ENCODE measurements at places on chromosomes 7 and 10.

GRCh38 chr10:133134411-133135115 lies 25.5 kb upstream of the KNDC1 start:
- DNase-seq = no peak

DNA sequence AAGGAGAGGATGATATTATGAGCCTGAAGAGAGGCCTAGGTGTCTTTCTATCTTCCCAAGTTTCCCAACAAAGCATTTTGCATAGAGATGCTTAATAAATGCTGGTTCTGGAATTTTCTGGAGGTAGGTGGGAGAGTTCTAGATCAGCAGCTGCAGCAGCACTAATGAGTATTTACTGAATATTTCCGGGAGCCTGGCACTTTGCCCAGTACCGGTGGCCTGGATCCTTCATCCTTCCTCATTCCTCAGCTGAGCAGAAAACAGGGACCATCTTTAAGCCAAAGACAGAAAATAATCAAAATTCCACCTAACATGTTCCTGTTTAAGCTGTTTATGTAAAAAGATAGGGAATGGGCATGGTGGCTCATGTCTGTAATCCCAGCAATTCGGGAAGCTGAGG lies 813.2 kb upstream of the AUTS2 start:
- no peak for DNase-seq

GRCh38 chr10:98745645-98746044 lies 298.9 kb upstream of the HPS1 start:
- DNase-seq = no peak

DNA sequence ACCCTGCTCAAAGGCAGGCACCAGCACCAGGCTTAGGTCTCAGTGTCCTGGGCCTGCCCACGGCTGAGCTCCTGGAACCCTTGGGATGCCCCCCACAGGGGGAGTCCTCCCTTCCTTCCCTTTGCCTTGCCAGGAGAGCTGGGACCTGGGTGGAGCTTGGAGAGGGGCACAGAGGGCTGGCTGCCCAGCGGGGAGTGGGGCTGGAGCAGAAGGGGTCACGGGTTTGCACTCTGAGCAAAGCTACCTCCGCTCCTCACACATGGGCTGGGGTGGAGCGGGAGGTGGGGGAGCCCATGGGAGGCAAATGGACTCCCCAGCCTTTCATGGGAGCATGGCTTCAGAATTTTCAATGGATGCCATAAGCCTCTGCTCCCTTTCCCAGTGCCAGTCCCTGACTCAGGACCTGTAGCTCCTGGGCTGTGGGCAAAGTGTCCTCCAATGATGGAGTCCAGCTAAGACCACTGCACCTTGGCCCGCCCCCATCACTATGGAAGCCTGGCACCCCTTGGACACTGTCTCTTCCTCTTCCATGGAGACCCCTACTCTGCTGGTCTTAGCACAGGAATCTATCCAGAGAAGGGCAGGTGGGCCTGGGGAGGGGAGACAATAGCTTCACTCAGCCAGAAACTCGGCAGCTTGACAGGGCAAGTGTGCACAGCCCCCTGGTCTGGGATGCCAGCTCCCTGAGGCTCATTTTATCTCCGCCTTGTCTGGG lies 39.9 kb downstream of the LDB3 start:
- no peak for DNase-seq

GRCh38 chr7:5283421-5284303 lies 919 bp downstream of the SLC29A4 start:
- no peak for DNase-seq

DNA sequence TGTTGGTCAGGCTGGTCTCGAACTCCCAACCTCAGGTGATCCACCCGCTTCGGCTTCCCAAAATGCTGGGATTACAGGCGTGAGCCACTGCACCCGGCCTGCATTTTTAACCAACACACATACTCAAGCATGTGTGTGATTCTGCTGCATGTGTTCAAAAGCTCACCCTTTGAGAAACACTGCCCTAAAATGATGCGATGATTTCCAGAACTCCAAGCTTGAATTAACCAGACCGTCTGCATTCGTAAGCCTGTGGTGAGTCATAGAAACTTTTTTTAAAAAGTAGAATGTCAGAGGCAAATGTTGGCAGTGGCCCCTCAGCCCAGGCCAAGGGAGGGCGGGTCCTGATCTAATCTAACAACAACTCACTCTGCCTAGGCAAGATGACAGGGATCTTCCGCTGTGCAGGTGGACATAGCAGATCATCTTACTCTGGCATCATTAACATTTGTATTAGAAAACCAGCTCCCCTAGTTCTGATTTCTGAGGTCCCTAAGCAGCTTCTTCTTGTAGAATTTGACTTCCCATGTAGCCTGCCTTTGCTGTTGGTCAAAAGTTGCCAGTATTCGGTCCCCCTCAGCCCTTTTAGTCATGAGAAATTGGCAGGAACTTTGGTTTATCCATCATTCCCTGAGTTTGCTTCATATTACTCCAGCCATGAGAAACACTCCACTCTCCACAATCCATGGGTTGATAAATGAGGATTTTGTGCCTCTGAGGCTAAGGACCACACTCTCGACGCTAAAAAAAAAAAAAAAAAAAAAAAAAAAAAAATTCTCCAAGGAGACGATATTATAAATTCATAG lies 190.4 kb downstream of the SKIDA1 start:
- no peak for DNase-seq

DNA sequence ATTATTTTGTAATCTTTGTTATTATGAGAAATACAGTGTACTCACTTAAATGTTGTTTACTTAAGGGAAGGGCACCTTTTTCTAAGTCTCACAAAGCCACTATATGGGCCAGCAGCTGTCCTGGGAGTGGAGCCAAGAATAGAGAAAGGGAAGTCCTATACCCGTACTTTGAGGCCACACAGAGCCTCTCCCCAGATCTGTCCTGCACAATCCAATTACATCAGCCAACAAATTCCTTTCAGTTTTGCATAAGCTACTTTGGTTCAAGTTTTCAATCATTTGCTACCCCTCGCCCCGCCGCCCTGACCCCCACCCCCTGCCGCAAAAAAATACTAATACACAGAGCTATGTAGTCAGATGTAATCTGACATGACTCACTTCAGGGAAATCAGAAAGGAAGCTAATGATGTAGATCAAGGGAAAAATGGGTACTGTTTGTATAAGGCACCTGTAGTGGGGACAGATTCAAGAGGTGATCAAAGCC lies 297.4 kb upstream of the NEBL start:
- no peak for DNase-seq

GRCh38 chr10:7231509-7232414 lies 179.1 kb downstream of the SFMBT2 start:
- no peak for DNase-seq

DNA sequence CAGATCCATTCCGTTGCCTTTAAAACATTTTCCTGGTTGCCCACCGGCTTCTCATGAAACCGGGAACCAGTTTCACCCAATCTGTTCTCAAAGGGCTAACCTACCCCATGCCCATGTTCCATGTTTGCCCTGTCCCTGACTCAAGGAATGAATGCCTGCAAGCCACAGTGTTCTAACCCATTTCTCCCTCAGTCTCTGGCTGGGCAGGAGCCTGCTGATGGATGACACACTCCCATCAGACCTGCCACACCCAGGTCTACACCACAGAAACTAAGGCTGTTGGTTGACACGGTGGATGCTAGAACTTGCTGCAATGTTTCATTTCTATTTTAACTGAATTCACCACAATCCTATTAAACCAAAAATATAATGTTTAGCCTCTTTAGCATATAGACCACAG lies 15.6 kb downstream of the CLRN3 start:
- DNase-seq = no peak

DNA sequence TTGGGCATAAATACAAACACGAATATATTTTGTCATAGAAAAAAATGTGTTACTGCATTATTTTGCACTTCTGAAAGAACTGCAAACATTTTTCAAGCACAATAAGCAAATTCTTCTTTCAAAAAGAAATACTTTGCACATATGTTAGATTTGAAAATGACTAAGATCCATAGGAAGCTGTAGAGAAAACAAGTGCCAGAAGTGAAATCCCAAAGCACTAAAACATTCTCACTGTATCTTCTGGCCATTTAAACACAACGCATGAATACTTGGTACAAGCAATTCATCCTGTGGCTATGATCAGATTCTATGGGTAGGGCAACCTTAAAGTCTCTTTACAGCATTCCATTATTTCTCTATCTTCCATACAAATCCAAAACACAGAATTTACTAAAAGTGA lies 225.4 kb upstream of the IMMP2L start:
- no peak for DNase-seq

DNA sequence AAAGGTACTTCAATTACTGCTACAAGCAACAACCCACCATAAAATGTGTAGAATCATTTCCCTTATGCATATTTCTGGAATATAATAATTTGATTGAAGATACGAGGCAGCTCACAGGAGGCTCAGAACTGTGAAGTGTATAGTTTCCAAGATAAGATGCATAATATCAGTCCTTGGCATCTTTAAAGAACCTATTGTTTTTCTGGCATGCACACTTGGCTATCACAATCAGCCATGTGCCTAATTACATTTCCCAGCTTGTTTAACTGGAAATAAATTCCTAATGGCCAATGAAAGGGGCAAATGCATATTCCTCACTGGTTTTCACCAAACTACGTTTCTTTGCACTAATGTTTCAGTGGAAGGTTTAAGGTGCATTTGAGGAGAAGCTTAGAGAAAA lies 83.4 kb upstream of the LRRC18 start:
- no peak for DNase-seq

All from activated CD8-positive, alpha-beta memory T cell treated with anti-CD3 and anti-CD28 coated beads for 1 hour (primary cell).